ENCODE measurements at places on chromosomes 3 and 15. TPM values are rescaled to one million over a fixed set of nuclear protein-coding genes. Genes with fewer than 3 reads are reported as not detected.

Gene PROS1
- total RNA-seq = 147 TPM

Gene ITGA11
- total RNA-seq = 0.88 TPM

Gene TMEM158
- 1.1 TPM for total RNA-seq

Gene GRIP2
- 0.40 TPM for total RNA-seq

Gene AHSG
- total RNA-seq = 763 TPM

Gene ZNF385D
- 2.1 TPM for total RNA-seq

Gene CEP19
- 0.43 TPM for total RNA-seq

Gene SPSB4
- 0.35 TPM for total RNA-seq

Gene SLC28A1
- total RNA-seq = 64.6 TPM

Gene SLC22A14
- not detected for total RNA-seq

DNA sequence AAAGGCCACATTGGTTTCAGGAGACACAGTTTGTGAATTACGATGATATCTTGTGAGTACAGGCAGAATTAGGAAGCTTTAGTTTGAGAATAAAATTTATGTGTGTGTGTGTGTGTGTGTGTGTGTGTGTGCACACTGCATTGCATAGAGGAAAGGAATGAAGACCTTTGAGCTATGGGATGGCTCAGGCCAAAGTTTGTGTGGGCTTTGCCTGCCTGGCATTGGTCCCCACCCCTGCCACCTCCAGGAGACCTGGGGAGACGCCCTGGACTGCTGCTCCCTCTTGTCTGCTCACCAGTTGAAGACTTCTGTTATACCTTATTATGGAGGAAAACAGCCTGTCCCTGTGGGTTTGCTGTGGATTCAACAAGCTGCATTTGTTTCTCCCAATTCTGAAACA, 37.2 kb downstream of the TIGIT start:
- peak; percentile 68 for DNase-seq

GRCh38 chr3:152091725-152092124, 177.0 kb upstream of the MBNL1 start:
- DNase-seq = no peak

- DNase-seq = no peak
These were observed 481.2 kb upstream of the WNT5A start for GRCh38 chr3:55968331-55968730.

- DNase-seq = no peak
These were observed 48.2 kb upstream of the PYDC2 start for GRCh38 chr3:191412759-191413158.

GRCh38 chr15:68387381-68388143, 44.4 kb downstream of the ITGA11 start:
- DNase-seq = peak; percentile 28

- no peak for DNase-seq
These were observed 244.1 kb upstream of the PDZRN3 start for GRCh38 chr3:73868688-73869315.

GRCh38 chr3:133620066-133620784, 41.5 kb downstream of the TOPBP1 start:
- no peak for DNase-seq

DNA sequence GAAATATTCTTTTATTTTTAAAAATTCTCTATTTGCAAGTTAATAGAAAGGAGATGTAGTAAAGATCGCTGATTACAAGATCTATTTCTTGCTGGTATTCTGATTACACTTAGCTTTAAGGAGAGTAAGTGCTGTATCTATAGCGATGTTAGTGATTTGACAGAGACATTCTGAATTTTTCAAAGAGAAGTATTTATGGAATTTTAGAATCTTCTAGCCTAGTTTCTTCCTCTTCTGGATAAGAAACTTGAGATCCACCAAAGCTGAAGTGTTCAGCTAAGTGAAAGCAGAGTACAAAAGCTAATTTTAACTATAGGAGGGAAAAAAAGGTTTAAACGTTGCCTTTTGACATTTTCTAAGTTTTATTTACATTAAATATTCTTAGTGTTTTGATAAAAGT, 72.1 kb upstream of the RARB start:
- no peak for DNase-seq

DNA sequence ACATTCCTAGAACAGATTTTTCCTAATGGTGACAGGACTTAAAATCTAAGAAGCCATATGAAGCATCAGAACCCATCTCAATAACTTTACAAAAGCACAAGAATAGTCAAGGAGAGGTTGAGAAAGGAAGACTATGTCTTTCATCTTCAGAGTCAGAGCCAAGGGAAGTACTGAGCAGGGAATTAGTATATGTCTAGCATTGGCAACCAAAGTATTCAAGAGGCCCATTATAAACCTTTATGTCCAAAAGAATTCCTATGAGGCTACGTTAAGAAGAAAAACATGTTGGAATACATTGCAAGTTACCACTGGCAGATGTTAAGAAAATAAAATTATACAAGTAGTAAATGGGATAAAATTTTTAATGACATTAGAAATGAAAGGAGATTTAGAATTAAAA, 150.5 kb downstream of the MAGI1 start:
- DNase-seq = no peak

- no peak for DNase-seq
These were observed 32.3 kb downstream of the TMOD3 start for GRCh38 chr15:51861557-51862359.

DNA sequence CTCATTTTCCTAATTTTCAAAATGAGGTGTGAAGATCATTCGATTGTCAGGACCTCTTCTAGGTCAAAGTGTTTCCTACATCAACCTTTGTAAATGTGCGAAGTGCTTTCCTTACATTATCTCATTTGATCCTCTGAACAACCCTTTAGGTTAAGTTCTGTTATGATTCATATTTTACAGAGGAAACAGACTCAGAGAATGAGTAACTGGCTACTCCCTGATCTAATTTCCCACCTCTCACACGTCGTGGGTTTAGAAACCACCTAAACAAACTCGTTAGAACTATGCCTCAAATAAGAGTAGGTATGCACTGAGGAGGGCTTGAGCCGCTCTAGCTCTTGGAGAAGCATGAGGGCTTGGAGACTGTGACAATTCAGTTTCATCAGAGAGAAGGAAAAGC, 148.6 kb downstream of the CD47 start:
- DNase-seq = no peak

- peak; percentile 54 for DNase-seq
These were observed 452.9 kb upstream of the NECTIN3 start for GRCh38 chr3:110618512-110619226.

GRCh38 chr3:9397906-9398699, 688 bp downstream of the SETD5 start:
- peak; percentile 66 for DNase-seq

DNA sequence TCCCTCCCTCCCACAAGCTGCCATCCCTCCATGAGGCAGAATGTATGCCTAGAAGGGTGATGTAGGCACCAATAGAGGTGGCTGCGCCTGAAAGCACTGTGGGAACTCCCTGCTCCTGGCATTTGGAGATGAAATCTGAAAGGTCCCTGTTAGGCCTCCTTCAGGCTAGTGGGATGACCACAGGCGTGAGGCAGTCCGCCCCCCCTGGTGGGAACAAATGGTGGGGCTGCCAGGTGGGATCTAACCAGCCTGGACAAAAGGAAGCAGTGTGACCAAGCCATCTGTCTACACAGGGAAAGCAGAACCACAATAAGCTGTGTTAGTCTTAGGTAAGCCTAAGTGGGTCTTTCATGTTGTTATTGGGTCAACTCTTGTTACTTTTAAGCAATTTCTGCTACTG, 25.3 kb downstream of the IL5RA start:
- no peak for DNase-seq

GRCh38 chr3:9214599-9214998, 34.8 kb downstream of the SRGAP3 start:
- DNase-seq = no peak

- DNase-seq = no peak
These were observed 16.0 kb upstream of the CPEB1 start for GRCh38 chr15:82663186-82663600.

DNA sequence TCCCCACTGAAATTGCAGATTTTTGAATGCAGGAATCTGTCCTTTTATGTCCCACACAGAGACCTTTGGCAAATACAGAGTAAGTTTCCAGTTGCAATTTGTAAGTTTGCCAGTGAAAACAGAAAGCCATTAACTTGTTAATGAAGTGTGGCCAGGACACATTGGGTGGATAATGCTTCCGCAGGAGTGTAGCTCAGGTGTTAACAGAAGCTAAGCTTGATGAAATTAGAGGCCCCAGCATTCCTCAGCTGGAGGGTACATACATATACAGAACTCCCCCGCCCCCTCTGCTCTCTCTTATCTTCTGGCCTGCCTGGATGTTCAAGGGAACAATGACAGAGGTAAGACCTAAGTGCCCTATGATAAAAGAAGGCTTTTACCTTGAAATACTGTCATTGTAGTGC, 8.1 kb upstream of the LRRC2 start:
- DNase-seq = no peak

DNA sequence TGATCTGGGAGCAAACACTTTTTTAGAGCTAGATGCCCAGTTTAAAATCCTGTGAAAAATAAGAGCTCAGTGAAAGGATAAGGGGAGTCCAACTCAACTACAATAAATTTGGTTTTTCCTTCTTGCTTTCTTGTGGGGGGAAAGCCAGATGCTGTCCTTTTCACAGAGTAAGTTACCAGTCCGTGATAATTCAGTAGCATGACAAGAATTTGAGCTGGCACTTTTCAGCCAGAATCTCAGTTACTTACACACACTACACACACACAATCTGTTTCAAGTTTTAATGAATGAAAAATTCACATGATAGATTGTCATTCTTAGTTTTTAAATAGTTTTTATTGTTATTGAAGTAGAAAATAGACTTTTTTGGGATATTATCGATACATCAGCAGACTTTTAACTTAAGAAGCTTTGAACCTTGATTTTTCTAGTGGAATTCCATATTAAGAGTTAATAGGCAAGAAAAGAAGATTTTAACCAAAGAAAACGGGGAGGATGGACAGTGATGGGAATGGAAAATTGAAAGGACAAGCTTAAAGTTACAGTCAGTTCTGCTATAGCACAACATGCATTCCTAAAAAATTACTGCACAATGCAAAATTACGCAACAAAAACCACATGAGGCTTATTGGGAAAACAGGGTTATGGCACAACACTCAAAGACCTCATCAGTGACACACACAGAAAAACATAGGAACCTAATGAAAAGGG, 47.0 kb downstream of the PSMD6 start:
- DNase-seq = no peak

GRCh38 chr3:197456261-197457091, 99.3 kb downstream of the BDH1 start:
- peak; percentile 90 for DNase-seq

DNA sequence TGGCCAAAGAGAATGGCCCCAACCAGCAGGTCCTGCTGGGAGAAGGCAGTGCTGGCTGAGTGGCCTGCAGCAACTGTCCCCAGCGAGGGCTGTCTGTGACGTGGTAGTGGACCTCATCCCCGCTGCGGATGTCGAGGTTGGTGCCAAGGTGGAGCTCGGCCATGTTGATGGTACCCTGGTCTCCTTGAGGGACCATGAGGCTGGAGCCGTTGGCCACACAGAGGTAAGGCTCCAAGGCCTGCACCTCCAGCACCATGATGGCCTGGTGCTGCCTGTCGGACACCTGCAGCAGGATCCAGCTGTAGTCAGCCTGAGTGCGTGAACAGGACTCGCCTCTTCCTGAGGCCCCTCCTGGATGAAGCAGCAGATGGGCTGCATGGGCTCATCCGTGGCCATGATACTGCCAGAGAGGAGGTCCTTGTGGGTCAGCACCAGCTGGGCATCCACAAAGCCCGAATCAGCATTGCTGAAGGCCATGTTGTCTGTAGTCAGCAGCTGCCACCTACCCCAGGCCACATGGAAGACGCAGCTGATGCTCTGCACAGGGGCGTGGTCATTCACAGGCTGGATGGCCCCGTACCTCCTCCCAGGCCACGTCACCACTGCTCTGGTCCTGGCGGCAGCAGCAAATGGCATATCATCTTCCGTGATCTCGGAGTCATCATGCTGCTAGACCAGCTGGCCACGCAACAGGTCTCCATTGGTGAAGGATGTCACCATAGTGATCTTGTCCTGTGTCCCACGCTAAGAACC, 167.5 kb downstream of the GOLGA6L4 start:
- DNase-seq = no peak

DNA sequence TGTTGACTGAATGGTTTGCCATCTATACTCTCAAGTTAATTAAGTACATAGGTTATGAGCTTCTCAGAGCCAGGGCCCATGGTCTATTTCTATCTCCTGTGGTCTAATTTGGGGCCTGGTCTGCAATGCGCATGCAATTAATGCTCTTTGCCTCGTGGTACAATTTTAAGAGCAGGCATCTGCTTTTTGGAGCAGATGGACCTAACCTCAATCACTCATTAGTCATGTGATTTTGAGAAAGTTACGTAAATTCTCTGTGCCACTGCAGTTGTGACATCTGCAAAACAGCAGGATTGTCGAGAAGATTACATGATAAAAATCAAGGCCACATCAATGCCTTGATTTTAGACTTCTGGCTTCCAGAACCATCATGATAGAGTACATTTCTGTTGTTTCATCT, 543.7 kb upstream of the ADAMTS9 start:
- no peak for DNase-seq

GRCh38 chr3:99429502-99429901, 208.9 kb upstream of the COL8A1 start:
- DNase-seq = no peak

DNA sequence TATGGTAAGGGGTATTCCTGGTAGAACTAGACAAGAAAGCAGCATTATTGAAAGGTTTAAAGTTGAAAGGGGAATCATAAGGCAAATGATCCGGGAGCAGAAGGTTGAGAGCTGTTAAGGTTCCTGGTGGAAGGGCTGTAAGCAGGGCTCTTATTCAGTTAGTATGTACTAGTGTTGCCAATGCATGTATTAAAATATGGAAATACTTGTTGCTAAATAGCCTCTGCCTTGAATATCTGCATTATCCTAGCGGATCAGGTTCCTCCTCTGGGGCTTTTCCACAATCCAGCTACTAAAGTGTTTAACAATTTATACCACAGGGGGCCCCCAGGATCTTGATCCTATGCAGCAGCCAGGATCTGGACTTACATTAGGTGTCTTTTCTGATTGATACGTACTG, 7.3 kb upstream of the COPB2 start:
- DNase-seq = no peak

All from left lobe of liver (tissue), 2 donors.